Substantia nigra (tissue), 51 donors: ENCODE measurements at places on chromosomes 2 and 18.

DNA sequence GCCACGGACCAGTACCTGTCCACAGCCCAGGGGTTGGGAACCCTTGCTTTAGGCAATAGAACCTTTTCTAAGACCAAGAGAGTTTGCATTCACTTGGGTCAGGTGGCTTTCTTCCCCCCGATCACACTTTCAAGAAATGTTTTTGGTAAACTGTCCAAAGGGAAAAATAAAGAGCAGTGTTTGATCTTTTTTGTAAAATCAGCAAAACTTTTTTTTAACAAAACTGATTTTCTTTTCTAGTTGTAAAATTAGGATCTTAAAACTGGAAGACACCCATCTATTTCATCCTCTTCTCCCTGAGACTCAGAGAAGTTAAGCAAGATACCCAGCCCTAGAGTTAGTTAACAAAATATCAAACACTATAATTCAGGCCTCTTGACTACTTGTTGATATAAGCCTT, 6.1 kb upstream of the SESTD1 start:
- DNase-seq, result no peak

- no peak for DNase-seq
Observed at GRCh38 chr2:197212344-197213262, 98.0 kb downstream of the ANKRD44 start.

DNA sequence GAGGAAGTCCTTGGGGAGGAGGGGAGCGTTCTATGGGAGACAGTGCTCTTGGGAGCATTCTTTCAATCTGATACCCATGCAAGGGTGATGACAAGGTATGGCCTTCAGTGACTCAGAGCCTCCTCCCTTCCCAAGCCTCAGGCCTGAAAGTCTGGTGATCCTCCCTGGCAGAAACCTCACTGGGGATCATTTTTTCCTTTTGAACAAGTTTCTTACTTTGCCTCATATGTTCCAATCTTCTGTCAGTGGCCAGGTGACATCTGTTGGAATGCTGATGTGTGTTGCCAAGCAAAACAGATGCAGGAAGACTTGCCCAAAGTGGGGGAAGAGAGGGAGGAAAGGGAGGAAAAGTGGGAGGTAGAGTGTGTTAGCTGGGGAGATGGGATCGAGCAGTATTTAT, 224.8 kb downstream of the NEDD4L start:
- DNase-seq, result no peak

GRCh38 chr2:142714600-142714999, 162.9 kb upstream of the KYNU start:
- no peak for DNase-seq

- DNase-seq, result no peak
Observed at GRCh38 chr2:196925051-196925767, 1.3 kb downstream of the PGAP1 start.

DNA sequence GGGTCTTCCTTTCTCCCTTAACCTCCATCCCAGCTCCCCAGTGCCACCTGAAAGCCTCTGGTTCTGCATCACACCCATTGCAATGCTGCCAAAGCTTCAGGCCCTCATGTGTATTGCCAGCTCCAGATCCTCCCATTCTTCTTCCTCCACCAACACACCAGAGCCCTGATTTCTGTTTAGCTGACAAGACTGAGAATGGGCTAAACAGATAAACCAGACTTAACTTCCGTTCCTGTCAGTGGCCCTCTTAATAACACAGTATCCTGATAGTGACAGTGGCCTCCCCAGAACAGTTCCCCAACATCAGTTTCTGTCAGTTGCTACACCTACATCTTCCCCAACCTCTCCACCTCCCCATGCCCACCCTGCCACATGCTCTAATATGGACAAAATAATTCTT, 31.3 kb upstream of the C1D start:
- DNase-seq, result no peak

- DNase-seq, result no peak
Observed at GRCh38 chr2:218393750-218394290, 5.8 kb upstream of the CTDSP1 start.

DNA sequence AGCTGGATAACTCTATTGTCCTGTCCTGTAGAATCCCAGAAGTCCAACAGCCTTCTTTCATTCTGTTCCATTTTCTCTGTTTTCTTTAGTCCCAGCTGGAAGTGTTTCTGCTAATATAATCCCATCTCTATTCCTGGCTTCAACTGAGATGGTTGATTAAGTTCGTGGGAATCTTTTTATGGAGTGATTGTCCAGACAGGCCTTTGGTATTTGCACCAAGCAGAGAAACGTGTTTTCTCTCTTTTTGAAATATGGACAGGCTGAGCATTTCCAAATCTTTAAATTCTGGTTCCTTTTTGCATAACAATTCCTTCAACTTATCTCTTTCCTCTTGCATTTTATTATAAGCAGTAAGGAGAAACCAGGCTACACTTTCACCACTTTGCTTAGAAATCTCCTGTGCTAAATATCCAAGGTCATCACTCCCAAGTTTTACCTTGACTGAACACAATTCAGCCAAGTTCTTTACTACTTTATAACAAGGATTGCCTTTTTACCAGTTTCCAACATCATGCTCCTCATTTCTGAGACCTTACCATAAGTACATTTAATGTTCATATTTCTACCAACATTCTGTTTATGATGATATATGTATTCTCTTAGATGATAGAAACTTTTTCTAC, 108.8 kb downstream of the ZFP36L2 start:
- no peak for DNase-seq

DNA sequence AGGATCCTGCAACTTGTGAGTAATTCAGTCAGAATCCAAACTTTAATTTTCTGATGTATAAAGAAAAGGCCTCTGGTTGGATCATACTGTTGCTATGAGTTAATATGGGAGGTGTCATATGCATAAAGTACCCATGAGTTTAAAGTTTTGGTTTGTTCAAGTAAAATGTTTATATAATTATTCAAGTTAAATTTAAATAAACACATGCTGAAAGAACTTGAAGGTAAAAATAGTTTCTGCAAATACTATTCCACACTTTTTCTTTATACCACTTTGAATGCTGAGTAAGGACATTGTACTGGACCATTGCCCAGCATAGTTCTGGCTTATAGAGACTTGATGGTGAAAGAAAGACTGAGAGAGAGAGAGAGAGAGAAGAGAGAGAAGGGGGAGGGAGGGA, 30.7 kb downstream of the PKP4 start:
- no peak for DNase-seq

GRCh38 chr18:35616664-35617423, 35.3 kb downstream of the GALNT1 start:
- DNase-seq, result no peak

DNA sequence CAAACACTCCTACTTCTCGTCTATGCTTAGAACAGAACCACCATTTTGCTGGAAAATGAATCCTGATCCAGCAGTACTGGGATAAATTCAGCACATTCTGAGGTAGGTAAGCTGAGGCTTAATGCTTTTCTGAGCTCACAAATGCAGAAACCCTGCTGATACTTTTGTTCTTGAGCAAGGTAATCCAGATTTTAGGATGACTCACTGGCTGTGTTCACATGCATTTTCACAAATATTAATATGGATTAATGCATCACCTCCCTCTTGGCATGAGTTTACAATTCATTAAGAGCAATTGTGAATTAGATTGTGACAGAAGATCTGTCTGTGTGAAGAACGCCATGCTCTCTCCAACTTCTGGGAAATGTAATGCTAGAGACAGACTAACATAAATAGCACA, 42.2 kb downstream of the RAD51AP2 start:
- no peak for DNase-seq

DNA sequence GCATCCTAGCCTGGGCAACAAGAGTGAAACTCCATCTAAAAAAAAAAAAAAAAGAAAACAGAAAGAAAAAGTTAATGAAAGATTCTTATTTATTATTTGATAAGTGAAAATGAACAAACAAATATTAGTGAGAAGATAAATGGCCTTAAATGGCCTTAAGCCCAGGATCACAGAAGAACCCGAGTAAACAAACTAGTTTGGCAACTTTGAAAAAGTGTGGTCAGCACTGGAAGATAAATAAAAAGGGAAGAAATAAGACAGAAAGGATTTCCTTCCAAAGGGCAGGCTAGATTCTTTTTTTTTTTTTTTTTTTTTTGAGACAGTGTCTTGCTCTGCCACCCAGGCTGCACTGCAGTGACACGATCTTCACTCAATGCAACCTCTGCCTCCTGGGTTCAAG, 692.4 kb downstream of the CPS1 start:
- no peak for DNase-seq
